Hindlimb muscle (tissue), 1 donor: ENCODE measurements at places on chromosomes 12 and 14.

GRCh38 chr12:95169368-95169767 lies 47.9 kb downstream of the FGD6 start:
- no peak for DNase-seq

DNA sequence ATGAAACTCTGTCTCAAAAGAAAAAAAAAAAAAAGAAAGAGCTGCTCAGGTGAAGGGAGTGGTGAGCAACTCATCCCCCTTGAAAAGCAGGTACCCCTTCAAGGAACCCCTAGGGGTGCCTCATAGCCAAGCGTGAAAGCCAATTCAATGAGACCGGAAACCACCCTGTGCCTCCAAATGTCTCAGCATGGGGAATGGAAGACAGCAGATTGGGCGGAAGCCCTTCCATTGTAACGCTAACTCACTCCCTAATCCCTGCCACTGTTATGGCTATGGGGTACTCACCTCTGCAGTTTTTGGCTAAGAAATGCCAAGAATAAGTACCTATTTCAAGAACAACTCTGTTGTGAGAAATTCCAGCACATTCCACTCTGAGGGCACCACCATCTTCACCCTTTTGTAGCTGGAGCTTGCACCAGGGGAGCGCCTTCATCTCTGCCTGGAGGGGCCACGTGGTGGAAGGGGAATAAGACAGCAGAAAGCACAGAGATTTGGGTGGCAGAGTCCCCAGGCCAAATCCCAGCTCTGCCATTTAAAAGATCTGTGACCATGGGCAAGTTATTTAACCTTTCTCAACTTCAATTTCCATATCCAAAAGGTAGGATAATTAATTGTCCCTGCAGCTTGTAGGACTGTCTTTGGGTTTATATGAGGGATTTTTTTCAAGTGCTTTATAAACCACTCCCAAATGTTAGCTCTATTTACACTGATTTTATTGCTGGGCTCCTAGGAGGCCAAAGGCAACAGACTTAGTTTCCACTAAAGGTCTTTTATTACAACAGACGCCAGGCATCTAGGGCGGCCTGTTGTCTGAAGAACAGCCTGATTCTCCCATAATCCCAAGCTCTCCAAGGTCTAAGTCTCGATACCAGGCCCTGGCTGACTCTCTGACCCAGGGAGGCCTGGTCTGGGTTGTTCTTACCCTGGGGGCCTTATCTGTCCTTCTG lies 63.9 kb downstream of the ITPK1 start:
- DNase-seq, result no peak

GRCh38 chr14:57749267-57749666 lies 116.6 kb downstream of the SLC35F4 start:
- DNase-seq, result no peak

DNA sequence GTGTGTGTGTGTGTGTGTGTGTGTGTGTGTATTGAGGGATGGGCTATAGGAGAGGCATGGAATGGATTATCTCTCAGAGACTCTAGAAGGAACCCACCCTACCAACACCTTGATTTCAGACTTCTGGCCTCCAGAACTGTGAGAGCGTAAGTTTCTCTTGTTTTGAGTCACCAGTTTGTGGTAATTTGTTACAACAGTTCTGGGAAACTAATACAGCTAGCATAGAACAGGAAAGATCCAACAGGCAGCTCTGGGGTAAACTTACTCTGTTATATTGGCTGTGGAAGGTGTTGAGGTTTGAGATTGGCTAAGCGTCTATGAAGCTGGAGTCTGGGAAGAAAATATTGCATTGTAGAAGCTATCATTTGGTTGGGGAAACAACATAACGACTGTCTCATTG lies 334.3 kb downstream of the AACS start:
- DNase-seq, result no peak

GRCh38 chr12:97941686-97942354 lies 479.2 kb downstream of the RMST start:
- no peak for DNase-seq

DNA sequence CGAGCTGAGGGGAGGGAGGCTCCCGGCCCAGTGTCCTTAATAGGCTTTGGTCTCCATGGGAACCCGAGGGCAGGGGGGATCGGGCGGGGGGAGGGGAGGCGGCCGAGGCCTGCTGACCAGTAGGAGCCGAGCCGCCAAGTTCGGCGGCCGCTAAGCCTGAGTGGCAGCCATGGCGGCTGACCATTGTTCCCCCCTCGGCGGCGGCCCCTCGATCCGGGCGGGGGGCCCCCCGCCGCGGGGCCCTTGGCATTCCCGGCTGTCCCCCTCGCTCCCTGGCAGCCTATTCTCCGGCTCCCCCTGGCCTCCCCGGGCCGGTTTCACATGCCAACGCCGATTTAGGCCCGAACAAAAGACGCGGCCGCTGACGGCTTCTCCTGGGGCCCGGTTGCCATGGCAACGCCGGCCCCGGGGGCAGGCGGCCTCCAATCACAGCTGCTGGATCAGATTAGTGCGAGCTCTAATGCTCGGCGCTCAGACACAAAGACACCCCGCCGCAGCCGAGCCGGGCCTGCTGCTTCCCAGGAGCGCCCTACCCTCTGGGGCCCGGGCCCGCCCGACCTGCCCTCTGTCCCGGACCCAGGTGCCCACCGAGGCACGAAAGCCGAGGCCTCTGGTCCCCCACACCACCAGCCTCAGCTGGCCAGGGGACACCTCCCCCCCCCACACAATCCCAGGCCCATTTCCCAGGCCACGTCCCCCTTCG lies 7.3 kb downstream of the MSI1 start:
- peak; percentile 68 for DNase-seq
